ENCODE measurements at places on chromosomes 11 and 22. TPM values are rescaled to one million over a fixed set of nuclear protein-coding genes. Genes with fewer than 3 reads are reported as not detected.

GRCh38 chr22:24695561-24696511 is 78.7 kb downstream of the PIWIL3 start:
- no peak for DNase-seq

- no peak for DNase-seq
These were observed 50.9 kb upstream of the WNT11 start for GRCh38 chr11:76257074-76257719.

GRCh38 chr11:92295175-92296137 is 70.8 kb downstream of the FAT3 start:
- no peak for DNase-seq

OR2D2 gene
- total RNA-seq, result 0.73 TPM

SEC14L6 gene
- total RNA-seq, result 0.33 TPM

DNA sequence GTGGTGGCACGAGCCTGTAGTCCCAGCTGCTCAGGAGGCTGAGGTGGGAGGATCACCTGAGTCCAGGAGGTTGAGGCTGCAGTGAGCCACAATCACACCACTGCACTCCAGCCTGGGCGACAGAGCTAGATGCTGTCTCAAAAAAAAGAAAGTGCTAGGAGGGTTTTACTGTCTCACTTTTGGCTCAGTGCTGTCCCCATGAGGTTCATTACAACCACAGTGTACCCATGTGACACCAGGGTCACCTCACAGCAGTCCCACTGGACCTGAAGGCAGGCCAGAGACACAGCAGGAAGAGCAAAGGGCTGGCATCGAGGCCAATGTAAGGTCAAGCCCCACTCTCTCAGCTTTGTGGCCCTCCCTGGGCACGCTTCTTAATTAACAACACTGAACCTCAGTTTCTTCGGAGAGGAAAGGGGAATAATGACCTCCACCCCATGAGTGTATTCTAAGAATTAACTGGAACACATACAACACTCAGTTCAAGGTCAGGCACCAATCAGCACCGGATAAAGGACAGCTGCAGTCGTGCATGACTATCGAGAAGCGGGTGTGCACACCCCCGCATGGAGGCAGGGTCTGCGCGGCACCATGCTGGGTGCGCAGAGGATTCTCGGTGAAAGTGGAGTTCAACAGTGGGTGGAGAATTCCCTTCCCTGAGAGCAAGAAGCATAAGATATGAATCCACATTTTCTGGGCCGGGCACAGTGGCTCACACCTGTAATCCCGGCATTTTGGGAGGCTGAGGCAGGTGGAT is 30.9 kb upstream of the BAIAP2L2 start:
- no peak for DNase-seq

- no peak for DNase-seq
These were observed 700 bp downstream of the C22orf31 start for GRCh38 chr22:29060931-29061330.

- DNase-seq, result no peak
These were observed 139.9 kb downstream of the C11orf91 start for GRCh38 chr11:33560729-33561128.

GRCh38 chr11:102332611-102332994 is 14.4 kb upstream of the BIRC2 start:
- DNase-seq, result no peak

DNA sequence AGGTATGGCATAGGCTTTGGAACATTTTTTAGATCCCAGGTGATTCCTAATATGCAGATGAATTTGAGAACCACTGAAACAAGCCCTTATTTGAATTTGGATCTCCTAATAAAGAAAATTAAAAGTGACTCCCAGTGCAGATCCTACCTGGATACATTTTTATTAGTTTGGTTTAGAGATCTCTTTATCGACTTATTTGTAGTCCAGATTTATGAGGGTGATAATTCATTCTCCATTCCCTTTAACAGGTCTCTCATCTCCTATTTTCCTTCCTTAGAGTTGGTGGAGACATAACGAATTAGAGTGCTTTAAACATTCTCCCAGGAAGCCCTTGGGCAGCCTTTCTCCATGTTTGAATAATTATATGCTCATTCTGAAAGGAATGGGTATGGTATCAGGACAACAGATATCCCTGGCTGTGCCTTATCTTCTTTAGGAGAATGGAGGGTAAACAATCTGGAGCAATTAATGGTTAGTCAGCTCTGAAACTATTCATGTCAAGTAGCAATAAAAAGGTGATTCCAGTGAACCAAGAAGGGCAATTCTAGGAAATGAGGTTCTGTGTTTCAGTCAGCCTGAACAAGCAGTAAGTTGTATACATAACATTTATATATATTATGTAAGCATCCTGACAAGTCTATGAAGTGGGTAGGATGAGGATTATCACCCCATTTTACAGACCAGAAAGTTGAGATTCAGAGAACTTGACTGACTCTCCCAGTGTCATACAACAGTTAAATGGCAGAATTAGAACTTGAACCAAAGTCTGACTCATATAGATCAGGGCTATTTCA is 53.9 kb upstream of the RCE1 start:
- DNase-seq, result no peak

- peak; percentile 57 for DNase-seq
These were observed 693.1 kb upstream of the KIRREL3 start for GRCh38 chr11:127693686-127694085.

DNA sequence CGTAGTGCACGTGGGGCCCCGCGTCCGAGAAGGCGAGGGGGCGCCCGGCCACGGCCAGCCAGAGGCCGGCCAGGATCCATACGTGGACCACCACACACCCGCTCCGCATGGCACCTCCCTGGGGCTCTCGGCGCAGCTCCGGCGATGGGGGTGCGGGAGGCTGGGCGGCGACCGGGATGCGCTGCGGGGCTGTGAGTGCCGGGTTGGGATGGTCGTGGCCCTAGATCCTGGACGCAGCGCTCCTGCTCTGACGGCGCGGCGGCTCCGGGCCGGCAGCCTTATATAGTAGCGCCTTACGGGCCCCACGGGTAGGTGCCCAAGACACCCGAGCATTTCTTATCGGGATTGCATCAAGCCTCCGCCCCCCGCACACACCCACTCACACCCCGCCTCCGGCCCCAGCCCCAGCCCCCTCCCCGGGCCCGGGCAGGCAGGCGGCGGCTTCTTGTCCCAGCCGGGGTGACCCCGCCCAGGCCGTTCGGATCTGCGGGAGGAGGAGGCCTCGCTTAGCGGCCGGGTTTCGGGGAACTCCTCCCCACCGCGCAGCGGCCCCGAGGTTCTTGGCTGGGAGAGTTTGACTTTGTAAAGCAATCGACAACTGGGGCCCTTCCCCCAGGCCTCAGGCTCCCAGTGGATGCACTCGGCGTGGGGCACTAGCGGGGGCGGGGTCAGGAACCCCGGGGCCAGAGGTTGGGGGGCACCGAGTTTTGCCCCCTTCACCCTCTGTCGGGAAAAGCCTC is at the start of gene FGF19:
FGF19 (minus strand) TSS at position 255 of the 740 bp plus-strand sequence; CDS start at position 109, 146 bp downstream.
- DNase-seq, result peak; percentile 22

GRCh38 chr11:121385688-121386087 is 66.4 kb upstream of the SORL1 start:
- DNase-seq, result no peak

- DNase-seq, result no peak
These were observed 64.4 kb upstream of the PARVG start for GRCh38 chr22:44116331-44116730.

C11orf42 gene
- not detected for total RNA-seq

OR51B5 gene
- not detected for total RNA-seq

GRCh38 chr22:21940521-21940920 is 12.1 kb downstream of the PPM1F start:
- peak; percentile 40 for DNase-seq

BACE1 gene
- total RNA-seq, result 20.7 TPM

DNA sequence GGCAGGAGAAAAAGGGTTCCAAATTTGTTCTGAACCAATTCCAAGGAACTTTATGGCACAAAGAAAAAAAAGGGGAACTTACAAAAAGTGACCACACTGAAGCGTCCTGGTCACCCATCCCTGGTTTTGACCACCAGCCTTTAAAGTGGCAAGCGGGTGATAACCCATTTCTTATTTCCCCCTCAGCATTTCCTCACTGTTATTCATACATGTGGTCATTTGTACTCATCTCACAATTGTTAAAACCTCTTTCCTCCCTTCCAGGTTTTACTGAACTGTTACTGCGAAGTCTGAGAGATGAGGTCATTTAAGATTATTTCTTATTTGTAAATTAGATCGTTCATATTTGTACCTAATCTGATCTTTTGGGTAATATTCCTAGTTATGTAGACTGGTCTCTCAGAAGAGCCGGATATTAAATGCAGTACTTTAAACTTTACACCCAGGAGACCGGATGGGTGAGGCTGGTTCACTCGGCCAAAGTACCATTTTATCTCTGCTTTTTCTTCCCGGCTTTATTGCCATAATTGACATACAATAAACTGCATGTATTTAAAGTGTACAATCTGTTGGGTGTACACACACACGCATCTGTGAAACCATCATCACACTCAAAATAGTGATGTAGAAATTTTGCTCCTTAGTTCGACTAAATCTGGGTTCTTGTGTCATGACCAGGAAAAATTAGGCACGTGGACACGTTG is 47.0 kb downstream of the CDPF1 start:
- no peak for DNase-seq

DNA sequence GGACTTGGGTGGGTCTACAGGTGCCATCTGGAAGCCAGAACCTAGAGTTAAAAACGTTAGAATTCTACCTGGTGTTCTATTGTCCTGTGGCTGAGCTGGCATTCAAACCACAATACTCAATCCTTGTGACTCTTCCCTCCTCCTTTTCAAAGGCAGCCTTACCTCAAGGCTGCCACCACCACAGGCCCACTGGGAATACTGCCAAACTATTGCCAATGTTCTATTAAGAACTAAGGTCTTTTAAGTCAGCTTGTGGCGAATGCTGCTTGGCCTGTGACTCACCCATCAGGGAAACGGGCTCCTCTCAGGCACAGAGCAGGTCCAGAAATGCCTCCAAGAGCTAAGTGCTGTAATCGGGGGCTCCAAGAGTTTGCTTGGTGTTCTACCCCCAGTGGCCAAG is 1008.4 kb downstream of the JRKL start:
- DNase-seq, result no peak

- peak; percentile 86 for DNase-seq
These were observed 7.3 kb upstream of the CCDC15 start for GRCh38 chr11:124946735-124947141.

DNA sequence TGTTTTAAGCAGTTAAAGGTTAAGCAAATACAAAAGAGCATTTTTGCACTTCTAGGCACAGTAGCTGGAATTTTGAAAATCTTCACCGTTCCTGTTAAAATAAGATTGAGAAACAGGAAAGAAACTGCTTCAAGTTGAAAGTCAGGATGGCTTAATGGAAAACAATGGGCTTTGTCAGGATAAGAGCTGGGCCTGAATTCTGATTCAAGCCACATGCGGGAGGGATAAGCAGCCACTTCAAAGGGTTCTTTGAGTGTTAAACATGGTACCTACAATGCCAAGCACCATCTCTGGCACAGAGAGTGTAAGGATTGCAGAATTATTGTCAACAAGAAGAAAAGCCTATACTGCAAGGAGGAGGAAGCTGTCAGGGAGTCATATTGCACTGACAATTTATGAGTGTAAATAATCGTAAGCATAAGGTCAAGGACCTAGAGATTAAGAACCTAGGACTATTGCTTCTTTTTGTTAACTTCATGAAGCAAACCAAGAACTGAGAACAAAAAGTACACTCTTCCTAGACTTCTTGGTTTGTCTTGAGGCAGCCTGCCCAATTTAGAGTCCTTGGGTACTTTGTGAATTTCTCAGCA is 32.5 kb downstream of the MPPED2 start:
- DNase-seq, result no peak

GRCh38 chr22:24310969-24311368 is 40.3 kb downstream of the SPECC1L start:
- DNase-seq, result no peak

RAB36 gene
- 8.6 TPM for total RNA-seq

CECR2 gene
- total RNA-seq, result 0.50 TPM

DNA sequence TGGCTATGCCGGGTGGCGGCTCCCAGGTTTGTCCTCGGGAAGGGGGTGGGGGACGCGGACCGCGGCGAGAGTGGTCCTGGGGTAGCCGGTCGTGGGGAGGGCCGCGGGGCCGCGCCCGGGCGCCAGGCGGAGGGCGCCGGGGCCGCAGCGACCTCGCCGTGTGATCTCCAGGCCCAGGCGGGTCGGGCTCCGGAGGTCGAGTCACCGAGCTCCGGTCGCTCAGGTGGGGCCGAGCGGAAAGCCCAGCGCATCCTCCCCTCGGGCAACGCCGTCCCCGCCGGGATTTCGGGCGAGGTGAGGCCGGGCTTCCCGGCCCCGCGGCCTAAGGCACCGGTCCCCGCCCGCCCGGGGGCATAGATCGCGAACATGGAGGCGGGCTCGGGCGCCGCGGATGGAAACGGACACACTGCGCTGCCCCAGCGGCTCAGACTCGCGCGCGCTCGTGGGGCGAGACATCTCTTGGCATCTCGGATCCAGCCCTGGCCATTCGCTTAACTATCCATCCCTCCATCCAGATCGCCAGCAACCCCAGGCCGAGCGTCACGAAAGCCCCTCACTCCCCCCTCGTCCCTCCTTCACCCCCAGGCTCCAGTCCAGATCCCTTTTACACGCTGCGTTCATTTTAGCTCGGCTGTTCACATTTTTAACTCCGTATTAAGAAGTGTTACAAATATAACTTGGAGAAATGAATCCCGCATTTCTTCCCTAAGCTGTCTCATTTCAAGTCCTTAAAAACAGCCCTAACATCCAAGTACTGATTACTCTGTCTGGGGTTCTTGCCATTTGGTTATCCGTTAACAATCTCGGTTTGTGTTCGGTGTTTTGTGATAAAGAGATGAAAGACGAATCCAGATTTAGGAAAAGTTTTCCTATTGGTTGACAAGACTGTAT is 460 bp downstream of the ZC3H12C start:
- DNase-seq, result peak; percentile 63

DNA sequence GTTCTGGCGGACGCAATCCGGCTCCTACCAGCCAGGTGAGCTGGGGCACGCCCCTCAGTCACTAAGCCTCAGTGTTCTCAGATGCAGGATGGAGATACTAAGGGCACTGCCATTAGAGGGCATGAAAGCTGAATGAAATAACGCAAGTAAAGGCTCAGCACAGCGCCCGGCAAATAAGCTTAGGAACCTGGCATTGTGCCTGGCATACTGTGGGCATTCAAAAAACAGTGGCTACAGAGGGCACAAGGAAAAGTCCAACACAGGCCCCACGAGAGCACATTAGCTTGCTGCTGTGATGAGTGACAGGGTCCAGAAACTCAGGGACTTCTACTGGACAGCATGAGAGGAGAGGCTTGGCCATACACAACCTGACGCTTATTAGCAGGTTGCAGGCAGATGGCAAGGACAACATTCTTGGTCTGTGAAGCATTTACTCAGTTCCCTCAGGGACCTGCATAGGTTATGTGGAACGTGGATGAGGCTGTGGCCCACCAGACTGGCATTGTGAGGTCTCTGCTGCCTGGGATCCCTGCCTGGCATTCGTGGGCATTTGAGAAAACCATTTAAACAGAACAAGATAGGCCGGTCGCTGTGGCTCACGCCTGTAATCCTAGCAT is 12.2 kb downstream of the TXN2 start:
- DNase-seq, result no peak

GRCh38 chr11:33160587-33160986 is 693 bp downstream of the CSTF3 start:
- DNase-seq, result no peak

GRCh38 chr11:86046116-86046515 is 22.8 kb downstream of the PICALM start:
- peak; percentile 47 for DNase-seq

- DNase-seq, result peak; percentile 37
These were observed 55.8 kb downstream of the UBASH3B start for GRCh38 chr11:122711362-122711761.

GRCh38 chr11:109247071-109247470 is 174.9 kb upstream of the C11orf87 start:
- peak; percentile 75 for DNase-seq
